NCI-H2107 (cell line): ENCODE measurements at places on chromosomes 2 and 18.

- no peak for DNase-seq
Observed at GRCh38 chr2:67256892-67257291, 140.2 kb upstream of the ETAA1 start.

DNA sequence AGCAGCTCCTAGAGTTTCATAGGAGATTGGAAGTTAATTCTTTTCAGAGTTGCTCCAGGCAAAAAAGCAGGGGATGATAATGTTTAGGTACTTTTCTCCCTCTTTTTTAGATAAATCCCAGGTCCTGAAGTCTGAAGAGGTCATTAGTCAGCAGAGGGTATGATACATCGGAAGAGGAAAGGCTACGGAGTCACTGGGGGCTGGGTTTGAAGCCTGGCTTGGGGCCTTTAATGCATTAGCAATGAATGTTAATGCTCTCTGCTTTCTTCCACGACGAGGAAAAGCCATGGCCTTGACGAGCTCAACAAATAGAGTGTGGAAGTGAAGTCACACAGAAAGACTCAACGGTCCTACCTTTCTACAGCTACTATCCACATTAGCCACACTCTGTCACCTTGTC lies 235.1 kb downstream of the NCKAP5 start:
- no peak for DNase-seq

- DNase-seq, result no peak
Observed at GRCh38 chr2:173132531-173132930, 56.9 kb downstream of the MAP3K20 start.

GRCh38 chr2:228474466-228474865 lies 293.0 kb upstream of the SPHKAP start:
- DNase-seq, result no peak

- no peak for DNase-seq
Observed at GRCh38 chr2:195495351-195495750, 161.7 kb upstream of the SLC39A10 start.

GRCh38 chr2:162245781-162246180 lies 2.5 kb upstream of the FAP start:
- no peak for DNase-seq

GRCh38 chr2:30300456-30301221 lies 69.3 kb downstream of the LBH start:
- no peak for DNase-seq

DNA sequence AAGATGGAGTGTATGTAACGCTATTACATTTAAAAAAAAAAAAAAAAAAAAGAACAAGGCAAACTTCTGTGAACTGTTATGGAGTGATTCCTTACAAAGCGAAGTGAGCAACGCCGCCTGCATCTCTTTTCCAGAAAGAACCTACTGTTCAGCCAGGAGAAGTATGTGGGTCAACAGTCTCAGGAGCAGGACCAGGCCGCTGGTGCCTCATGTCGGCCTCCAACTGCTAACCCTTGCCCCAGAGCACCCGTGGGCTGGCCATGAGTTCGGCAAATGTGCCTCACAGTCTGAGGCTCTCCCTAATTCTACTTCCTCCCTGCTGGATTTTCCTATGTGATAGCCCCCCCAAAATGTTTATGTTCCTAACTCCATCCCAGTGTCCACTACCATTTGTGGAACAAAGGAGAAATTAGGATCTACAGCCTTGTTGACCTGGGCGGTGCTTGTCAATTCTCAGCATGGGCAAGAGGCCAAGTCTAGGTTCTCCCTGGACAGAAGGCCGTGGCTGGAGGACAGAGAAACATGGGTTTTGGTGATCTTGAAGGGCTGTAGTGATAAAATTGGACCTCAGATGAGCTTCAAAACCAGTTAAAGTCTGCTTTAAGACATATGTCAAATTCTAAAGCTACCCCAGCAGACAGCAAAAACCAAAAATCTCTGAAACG lies 15.9 kb downstream of the FAM168B start:
- DNase-seq, result no peak

DNA sequence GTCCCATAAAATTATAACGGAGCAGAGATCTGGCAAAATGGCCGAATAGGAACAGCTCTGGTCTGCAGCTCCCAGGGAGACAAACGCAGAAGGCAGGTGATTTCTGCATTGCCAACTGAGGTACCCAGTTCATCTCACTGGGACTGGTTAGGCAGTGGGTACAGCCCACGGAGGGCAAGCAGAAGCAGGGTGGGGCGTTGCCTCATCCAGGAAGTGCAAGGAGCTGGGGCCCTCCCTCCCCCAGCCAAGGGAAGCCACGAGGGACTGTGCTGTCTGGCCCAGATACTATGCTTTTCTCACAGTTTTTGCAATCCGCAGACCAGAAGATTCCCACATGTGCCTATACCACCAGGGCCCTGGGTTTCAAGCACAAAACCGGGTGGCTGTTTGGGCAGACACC lies 22.8 kb downstream of the ICA1L start:
- DNase-seq, result no peak

GRCh38 chr2:16069663-16069932 lies 129.2 kb downstream of the MYCN start:
- DNase-seq, result no peak

DNA sequence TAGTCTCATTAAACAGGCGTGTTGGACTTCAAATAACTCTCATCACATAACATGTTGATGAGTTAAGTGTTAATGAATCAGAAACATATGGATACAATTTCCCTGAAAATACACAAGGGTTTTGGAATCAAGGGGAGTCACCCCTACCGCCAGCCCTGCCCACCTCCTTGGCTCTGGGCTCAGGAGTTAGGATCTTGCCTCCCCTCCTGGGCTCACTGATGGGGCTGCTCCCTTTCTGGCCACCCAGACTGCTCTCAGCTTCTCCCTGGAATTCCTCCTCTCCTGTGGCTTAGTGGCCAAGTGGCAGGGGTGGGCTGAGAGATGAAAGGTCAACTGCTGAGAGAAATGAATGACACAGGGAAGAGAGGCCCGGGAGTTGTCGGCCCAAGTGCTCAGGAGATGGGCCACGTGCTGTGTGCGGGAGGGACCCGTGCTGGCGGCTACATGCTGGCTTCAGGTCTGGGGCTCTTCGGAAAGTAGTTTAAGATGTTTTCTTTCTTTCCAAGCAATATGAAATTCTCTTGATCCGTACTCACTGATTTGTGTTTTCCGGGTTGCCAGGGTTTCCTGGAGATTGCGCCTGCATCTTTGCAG lies 55.8 kb upstream of the TNP1 start:
- no peak for DNase-seq

GRCh38 chr2:174682007-174682577 lies 82.2 kb downstream of the CHRNA1 start:
- DNase-seq, result no peak

DNA sequence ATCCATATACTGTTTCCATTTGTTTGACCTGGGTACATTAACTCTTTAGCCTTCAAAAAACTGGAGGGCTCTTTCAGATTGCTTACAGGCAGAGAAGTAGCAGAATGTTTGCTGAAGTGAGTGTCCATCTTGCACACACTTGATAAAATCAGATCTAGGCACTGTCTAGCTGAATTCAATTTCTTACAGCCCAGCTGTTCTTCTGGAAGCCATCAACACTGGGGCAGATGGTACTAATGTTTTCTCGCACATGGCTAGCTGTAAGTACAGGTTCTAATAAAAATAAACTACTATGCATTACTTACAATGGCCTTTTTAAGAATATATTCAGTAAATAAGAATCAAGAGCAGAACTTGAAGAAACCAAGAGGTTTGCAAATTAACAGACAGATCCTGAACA lies 175.9 kb downstream of the NBAS start:
- no peak for DNase-seq

GRCh38 chr18:39513186-39513585 lies 1947.6 kb upstream of the CELF4 start:
- DNase-seq, result no peak

DNA sequence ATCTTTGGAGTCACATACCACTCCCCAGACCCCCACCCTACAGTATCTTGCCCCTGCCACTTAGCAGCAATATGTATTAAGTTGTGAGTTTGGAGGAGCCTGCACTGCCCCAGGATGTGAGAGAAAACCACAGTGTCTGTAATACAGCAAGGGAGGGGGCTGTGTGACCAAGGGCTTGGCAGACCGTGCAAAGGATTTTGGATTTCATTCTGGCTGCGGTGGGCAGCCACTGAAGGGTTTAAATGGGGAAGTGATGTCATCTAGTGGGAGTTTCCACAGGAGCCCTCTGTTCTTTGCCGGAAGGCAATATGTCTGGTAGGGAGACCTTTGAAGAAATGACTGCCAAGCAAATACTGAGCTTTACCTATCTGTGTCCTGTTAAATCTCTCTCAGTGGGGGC lies 202.4 kb downstream of the FHOD3 start:
- no peak for DNase-seq

- DNase-seq, result no peak
Observed at GRCh38 chr18:64986906-64987495, 763.8 kb upstream of the CDH7 start.

DNA sequence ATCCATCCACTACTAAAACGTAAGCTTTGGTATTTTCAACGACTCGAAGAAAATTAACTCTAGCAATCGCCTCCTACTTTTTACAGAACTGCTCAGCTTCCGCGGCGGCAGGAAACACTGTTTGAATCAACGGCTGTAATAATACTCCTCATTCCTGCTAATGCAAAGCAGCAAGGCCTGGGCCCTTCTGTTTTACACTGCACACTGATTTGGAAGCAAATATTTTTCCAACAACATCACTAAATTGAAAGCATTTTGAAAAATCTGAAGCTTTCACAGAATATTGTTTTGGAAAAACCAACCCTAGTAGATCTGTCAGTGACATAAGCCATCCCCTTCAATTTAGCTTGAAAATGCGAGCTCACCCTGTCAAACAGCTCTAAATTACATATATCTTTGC lies 261.2 kb downstream of the TXNL1 start:
- no peak for DNase-seq

DNA sequence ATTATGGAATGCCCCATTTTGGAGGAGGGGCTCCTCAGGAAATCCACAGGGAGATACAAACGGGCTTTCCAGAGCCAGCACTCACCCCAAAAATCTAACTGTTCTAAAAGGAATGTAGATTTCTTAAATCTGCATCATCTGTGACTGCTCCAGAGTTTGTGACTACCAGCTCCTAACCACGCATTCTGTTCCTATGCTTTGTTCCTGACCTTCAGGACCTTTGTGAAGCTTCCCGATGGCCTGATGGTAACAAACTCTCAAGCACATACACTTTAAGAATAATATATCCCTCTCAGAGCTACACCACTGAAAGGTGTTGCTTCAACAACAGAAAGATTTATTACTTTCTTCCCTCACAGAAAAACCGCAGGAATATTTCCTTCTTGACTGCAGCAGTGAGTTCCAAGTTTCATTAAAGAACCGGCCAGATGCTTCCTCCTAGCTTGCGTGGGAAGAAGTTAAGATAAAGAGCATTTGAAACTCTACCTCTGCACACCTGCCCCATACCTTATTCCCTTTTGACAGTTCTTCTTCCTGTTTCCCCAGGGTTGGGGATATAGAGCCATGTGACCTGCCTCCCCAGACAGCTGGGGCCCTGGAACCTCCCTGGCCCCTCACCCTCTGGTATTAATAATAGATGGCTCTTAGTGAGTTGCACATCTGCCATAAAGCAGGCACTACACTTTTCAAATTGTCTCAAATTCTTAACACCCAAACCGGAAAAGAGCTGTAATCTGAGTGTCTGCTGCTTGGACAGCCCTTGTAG lies 40.2 kb upstream of the EML4 start:
- no peak for DNase-seq

- no peak for DNase-seq
Observed at GRCh38 chr2:180001726-180002125, 5.4 kb downstream of the CWC22 start.

DNA sequence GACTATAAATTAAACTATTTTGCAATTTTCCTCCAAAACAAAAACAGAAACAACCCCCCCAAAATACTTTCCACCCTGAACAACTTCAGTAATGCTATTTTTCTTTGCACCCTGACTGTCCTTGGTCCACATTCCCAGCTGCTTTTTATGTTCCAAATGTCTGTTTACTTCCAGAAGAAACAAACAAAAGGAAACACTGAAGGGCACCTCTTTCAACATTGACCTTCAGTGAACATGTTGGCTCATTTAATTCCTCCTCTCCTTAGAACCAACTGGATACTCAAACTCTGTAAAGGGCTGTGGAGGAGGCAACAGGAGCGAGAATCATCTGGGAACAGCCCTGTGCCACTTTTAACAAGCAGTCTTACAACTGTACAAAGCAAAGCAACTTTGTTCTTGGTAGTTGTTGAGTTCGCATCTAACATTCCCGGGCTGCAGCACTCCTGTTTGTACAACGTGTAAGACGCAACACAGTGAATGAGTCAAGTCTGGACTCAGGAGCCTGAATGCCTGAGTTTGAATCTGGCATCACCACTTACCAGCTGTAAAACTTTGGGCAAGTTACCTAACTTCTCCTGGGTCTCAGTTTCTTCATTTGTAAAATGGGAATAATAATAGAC lies 111.4 kb upstream of the GATA6 start:
- DNase-seq, result no peak

DNA sequence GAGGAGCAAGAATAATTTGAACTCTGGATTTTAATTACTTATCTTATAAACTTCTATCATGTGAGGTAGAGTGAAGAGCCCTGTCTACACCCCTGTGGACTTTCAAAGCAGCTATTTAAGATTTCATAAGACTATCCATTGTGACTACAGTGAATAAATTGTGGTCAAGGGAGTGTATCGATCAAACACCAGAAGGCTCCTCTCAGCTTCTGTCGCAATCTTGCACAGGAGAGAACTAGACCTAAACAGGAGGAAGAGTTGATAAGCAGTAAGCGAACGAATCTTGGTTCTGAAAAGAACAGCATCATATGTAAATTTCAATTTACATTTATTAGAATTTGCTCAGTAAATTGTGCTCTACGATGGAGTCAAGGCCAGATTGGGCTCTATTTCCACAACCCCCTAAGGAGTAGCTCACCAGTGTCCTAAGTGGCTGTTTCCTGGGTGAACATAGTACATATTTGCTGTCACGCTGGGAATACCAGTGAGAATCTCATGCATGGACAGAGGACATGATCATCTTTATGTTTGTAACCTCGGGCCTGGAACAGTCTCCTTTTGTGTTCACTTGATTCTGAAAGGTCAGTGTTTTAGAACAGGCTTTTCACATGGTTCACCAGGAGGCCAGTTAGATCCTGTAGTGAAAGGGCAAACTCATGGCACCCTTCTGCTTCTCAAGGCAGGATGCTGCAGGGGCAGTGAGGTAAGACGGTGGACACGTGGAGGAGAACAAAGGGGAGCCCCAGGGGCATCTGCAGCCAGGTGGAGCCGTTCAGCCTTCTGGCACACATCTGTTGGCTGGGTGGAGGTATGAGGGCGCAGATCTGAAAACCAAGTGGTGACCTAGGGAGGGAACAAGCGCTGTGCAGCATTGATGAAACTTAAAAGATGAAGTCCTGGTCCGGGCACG lies 33.3 kb downstream of the NPAS2 start:
- no peak for DNase-seq

GRCh38 chr18:14026199-14026598 lies 106.0 kb downstream of the ZNF519 start:
- no peak for DNase-seq

DNA sequence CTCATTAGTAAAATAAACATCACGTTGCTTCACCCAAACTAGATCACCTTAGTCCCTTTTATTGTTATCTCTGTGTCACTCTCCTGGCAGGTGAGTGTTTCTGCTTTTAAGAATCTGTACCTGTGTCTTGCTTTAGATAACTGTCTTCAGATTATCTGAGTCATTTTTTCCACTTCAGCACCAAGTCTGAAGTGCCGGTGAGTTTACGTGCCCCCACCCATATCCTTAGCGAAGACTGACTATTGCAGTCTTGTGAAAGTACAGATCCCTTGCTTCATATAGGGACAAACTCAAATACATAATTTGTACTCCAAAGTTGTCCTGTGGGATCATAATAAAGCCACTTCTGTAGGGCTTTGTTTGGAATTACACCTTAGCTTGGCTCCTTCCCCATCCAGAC lies 41.1 kb downstream of the SCN2A start:
- DNase-seq, result no peak
